ENCODE measurements at places on chromosomes 11 and 22.

GRCh38 chr22:38017272-38017920 is 33.0 kb upstream of the SOX10 start:
- peak; percentile 35 for DNase-seq

DNA sequence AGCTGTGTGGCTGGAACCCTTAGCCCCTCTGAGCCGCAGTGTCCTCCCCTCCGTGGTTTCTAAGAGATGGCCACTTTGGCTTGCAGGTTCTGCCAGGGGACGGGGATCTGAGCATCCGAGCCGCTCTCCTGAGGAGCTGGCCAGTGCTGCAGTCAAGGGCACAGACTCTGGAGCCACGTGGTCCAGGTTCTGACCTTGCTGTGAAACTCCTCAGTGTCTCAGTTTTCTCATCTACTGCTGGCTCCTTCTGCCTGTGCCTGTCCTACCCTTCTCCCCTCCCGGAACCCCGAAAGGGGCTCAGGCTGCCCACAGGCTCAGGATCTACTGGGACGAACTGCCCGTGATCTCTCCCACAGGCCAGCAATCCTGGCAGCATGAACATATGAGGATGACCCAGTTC is 65.4 kb upstream of the TTLL12 start:
- no peak for DNase-seq

GRCh38 chr11:14549891-14550290 is 29.7 kb upstream of the PSMA1 start:
- DNase-seq = no peak

DNA sequence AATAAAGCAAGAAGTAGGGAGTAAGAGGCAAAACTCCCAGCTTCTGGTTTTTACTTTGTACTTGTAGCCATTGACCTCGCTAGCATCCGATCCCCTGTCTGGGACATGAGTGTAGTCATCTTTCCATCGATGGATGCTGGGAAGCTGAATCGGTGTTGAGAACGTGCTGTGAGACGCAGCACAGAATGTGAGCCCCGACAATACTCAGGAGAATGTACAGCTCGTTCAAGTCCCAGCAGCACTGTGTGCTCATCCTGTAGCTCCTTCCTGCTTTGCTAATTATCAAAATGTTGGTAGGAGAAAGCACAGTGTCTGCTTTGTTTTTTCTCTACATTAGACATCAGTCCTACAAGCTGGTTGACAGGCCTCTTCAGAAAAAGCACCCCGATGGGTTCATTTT is 56.6 kb downstream of the JAM3 start:
- no peak for DNase-seq
